ENCODE measurements at places on chromosomes 3 and 15.

- DNase-seq, result no peak
Observed at GRCh38 chr15:48143856-48144255, 23.1 kb downstream of the SLC24A5 start.

GRCh38 chr15:44802336-44802735 lies 66.0 kb downstream of the TRIM69 start:
- DNase-seq, result no peak

DNA sequence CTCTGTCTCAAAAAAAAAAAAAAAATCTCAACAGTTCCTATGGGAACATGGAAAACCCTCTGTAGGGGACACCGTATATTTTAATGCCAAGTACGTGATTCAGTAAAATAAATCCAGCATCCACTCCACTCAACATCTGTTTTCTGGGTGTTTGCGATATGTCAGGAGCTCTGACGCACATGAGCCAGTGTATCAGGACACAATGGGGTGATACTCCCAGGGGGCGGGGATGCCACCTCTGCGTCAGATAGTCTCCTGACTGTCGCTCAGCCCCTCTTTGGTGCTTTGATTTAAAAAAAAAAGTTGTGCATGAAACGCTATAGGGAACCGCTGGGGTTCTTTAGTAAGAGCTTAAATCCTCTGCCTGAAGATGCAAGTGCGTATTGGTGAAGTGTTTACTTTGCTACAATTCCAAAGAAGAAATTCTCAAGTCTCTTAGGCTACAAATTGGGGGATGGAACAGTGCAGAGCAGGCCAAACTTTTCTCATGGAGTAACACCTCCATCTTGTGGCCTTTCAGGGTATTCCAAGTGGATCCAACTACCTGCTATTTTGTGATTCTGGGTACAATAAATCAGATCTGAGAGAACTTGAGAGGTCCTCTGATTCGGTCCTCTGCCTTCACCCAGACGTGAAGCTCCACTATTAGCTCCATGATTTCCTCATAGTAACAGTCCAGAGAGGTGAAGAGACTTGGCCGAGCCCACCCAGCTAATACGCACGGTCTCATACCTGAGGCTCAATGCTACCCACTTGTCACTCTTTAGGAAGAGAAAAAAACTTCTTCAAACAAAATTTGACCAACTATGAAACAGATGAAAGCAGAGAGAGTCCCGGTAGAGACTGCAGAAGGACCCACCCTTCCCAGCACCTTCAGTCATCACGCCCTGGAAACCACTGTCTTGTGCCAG lies 9.3 kb upstream of the NR2E3 start:
- DNase-seq, result peak; percentile 51

DNA sequence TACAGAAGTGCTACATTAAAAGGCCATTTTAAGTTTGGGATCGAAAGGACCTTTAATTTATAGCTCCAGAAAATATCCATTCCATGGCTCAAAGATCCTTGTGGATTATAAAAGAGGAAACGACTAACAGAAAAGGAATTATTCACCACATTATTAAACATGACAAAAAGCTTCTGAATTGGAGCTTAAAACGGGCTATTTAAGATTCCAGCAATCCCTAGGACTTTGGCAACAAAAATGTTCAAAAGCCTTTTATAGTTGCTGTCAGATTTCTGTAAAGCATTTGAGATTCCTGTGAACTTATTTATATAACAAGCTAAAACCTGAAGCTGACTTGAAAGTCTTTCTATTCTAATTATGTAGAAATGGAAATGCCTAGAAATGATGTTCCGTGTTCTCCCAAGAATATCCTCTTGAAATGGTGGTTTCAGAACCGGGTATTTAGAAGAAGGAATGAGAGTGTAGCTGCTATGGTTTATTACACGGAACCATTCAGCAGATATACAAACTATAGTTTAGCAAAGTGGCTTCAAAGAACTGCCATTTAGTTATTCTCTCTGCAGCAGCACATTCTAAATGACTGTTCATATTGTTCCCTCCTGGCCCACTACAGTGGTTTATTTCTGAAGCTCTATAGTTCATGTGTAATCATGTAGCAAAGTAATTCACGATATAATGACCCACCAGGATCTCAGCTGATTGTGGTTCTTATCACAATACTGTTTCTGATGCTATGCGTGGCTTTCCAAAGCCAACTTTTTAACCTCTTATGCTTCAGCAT lies 961.7 kb downstream of the FHIT start:
- DNase-seq, result no peak

DNA sequence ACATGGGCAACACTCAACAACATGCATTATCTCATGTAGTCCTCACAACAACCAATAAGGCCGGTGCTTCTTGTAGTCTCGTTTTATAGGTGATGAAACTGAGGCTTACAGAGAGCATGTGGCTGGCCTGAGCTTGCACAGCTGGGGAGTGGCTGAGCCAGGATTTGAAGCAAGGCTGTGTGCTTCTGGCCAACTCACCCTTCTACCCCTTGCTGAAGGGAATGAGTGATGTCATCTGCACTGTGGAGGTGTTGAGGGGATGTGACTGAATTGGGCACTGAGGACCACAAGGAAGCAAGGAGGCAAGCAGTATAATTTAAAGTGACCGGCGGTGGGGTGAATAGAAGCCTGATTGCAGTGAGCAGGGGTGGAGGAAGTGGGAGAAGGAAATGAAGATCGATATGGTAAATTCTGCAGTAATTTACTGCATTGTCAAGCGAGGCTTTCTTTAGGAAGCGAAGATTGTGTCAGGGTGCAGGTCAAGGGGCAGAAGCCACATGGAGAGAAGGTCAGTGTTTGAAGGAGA lies 62.3 kb downstream of the MINAR1 start:
- no peak for DNase-seq

- DNase-seq, result peak; percentile 30
Observed at GRCh38 chr3:101902041-101902440, 52.7 kb downstream of the NFKBIZ start.

- DNase-seq, result no peak
Observed at GRCh38 chr15:42363487-42363886, 4.2 kb downstream of the CAPN3 start.

GRCh38 chr3:99891610-99892285 lies 74.1 kb downstream of the CMSS1 start:
- DNase-seq, result no peak

- no peak for DNase-seq
Observed at GRCh38 chr3:95389725-95390313, 1327.0 kb downstream of the NSUN3 start.

GRCh38 chr3:23055733-23056376 lies 147.3 kb upstream of the UBE2E2 start:
- no peak for DNase-seq

DNA sequence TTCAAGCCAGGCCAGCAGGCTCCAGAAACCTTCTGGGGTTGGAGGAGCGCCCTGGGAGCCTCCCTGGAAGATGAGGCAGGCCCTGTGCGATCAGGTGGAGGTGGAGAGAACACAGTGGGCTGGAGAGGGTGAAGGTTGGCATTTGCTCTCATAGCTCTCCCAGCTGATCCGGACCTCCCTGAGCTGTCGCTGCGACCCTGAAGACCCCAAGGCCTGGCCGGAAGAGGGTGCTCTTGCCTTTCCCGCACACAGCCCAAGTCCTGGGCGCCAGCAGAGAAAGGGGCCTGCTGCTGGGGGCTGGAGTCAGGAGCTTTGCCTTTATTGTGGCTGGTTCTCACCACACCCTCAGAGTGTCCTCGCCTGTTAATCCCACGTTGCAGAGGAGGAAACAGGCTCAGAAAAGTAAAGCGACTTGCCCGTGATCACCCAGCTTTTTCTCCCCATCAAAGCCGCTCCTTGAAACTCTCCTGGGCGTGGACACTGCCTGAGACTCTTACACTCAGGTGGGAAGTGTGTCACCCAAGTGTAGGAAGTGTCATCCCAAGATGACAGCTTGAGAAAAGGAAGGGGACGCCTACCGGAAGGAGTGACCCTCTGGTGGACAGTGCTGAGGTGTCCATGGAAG lies 8.6 kb upstream of the RPL29 start:
- no peak for DNase-seq

DNA sequence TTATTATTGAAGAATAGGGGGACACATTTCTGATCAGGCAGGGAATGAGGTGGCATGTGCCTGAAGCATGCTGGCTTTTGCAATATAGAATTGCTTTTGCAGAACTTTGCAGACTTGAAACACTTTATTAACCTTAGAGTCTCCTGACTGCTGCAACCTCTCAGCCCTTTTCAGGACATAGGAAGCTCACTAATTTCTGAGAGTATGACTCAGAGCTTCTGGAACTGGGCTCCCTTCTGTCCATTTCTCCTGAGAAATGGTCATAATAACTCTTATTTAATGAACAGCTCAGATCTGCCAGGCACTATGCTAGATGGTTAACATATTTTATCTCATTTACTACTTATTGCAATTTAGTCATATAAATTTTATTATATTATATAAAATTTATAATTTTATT lies 38.6 kb upstream of the DGKG start:
- DNase-seq, result no peak

DNA sequence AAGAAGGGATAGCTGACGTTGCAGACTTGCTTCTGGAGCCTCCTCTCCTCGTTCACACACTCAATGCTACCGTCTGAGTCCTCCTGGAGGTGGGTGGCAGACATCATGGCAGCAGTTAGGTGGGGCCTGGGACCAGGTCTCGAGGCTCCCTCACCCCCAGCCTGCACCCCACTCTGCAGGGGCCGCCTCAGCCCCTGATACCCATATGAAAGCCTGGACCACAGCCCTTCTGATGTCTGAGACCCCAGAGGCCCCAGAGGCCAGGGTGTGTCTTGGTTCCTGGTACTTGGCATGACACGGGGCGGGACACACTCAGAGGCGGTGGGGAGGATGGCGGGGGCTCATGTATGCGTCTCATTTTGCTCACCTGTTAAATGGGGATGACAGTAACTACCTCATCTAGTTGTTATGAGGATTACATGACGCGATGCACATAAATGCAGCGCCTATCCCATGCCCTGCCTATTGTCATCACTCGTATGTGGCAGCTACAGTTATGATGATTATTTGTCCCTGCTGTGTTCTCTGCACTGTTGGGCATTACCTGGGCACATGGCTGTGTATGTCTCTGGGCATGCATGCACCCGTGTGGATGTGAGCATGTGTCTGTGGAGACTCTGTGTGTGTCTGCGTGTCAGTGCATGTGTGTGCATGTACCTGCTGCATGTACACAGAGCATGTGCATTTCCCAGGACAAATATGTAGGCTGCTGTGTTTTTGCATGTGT lies 39.9 kb downstream of the FEM1B start:
- no peak for DNase-seq

Data from foreskin melanocyte (primary cell).